ENCODE measurements at places on chromosomes 6 and 20. TPM values are rescaled to one million over a fixed set of nuclear protein-coding genes. Genes with fewer than 3 reads are reported as not detected.

Gene TAP1
- total RNA-seq = 0.81 TPM

DNA sequence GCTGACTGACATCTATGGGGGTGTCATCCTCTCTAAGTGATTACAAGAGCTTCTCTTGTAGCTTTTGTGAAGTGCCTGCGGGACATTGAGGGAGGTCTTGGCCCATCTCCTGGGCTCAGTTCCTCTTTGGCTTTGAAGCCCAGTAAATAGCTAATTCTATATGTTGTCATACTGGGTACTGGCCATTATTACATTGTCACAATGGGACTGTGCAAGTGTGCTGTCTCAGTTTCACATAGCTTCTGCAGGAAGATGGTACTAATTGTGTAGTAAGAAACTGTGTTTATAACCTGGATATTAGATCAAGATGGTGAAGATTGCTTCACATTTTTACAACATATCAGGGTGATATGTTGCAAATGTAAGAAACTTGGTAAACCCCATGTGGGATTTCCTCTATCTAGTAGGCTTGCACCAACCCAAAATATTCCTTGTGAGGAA lies 19.9 kb downstream of the SPINT3 start:
- no peak for DNase-seq

DNA sequence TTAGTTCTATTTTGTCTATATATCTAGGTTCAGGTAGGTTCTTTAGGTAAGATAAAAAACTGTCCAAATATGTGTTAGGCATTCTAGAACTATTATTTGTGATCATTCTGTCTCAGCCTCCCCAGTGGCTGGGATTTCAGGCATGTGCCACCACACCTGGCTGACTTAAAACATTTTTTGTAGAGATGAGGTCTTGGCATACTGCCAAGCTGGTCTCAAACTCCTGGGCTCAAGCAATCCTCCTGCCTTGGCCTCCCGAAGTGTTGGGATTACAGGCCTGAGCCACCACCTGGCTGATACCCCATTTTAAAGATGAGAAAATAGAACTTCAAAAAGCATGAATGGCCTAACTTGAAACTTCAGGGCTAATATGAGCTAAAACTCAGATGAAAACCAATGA lies 33.9 kb downstream of the LHFPL5 start:
- no peak for DNase-seq

DNA sequence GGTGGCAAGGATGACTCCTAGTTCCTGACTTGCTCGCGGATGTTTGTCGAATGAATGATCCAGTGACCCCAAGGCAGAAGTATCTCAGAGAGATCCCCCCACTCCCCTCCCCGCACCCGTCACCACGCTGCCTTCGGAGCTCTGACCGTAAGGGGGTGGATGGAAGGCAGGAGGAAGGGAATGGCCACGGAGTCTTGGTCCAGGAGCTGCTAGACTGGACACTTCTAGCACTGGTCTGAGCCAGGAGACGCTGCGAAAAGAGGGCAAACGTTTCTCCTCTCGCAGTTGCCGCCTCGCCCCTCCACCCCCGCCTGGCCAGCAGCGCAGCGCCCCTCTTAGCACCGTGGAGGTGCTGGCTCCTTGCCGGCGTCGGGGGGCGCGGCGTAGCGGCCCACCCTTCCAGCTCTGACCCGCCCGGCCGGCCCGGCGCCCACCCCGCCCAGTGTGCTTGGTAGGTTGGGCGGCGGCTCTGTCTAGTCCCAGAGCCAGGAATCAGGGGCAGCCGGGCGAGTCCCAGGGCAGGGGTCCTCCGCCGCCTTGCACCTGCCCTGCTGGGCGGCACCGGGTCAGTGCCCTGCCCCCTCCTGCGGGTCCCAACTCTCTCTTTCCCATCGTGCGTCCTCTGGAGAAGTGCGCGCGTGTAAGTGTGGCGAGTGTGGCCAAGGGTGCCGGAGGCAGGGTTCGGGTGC lies 2.4 kb upstream of the DBNDD2 start:
- DNase-seq = no peak
